ENCODE measurements at places on chromosomes 5 and 9.

GRCh38 chr5:2158767-2159166 lies 276.0 kb upstream of the IRX4 start:
- DNase-seq: no peak

- no peak for DNase-seq
Observed at GRCh38 chr9:94511955-94512265, 43.0 kb upstream of the PCAT7 start.

- no peak for DNase-seq
Observed at GRCh38 chr9:77176106-77176505, 1.2 kb upstream of the VPS13A start.

GRCh38 chr9:98034593-98035546 lies 21.7 kb upstream of the NANS start:
- peak; percentile 88 for DNase-seq

GRCh38 chr5:172820046-172820767 lies 13.8 kb upstream of the ERGIC1 start:
- DNase-seq: no peak

GRCh38 chr9:18441261-18441660 lies 32.7 kb upstream of the ADAMTSL1 start:
- no peak for DNase-seq

DNA sequence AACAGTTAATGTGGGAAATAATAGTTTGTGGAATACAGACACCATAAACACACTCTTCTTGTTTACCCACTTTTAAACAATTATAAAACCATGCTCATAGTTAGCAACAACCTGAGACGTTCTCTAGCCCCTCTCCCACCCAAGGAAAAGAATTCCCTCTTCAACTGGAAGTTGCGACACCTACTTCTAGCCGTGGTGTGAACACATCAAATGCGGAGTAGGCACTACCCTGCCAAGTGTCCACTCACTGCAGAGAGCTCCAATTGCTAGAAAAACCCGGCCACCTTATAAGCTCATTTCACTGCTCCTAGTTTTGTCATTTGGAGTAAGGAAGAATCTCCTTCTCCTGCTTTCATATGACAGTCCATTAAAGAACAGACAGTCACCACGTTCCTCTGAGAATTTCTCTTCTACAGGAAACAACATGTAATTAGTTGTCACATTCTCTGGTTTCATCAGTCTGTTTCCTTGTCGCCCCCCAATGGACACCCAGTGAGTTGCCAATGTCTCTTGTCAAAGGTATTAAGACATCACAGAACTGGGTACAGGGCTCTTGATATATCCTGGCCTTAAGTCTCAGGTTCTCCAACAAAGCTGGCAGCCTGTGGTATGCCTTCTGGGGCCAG lies 47.3 kb downstream of the PRLR start:
- no peak for DNase-seq

GRCh38 chr9:15999422-16000339 lies 446.8 kb downstream of the CCDC171 start:
- DNase-seq: no peak

DNA sequence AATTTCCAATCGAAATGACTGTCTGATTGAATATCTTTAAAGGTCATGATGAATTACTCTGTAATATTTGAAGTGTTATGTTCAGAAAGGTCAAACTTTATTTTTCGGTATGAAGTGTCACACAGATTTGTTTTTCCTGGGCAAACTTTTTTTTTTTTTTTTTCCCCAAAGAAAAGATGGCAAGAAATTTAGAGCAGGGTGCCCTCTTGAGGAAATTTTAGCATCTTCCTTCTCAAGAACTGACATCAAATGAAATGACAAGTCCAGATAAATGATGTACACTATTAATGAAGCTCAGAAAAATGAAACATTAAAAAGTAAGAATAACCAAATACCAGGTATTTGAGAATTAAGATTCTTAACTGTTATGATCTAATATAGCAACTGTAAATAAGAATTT lies 123.6 kb downstream of the INVS start:
- no peak for DNase-seq

Data from GM12864 (cell line).